Motor neuron (in vitro differentiated cells): ENCODE measurements at places on chromosomes 2 and 18.

DNA sequence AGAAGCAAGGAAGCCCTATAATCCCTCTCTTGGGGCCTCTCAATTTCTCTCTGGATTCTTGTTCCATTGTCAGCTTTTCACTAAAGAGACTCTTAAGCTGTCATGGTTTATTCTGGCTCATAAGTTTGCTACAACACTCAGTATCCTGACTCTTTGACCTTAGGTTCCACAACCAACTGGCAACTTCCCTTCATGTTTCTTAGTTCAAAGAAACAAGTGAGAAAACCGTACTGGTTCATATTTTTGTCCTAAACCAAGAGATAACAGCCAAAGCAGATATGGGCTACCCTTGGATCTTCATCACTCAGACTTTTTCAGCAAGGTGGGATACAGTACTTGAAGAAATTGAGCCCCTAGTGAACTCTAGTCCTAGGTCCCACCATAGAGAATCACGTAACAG, 109.9 kb upstream of the CRIM1 start:
- ATAC-seq, result no peak

GRCh38 chr2:165376571-165376975, 92.9 kb upstream of the CSRNP3 start:
- peak; percentile 51 for ATAC-seq

- ATAC-seq, result peak; percentile 79
Observed at GRCh38 chr18:3511980-3512379, 62.0 kb downstream of the TGIF1 start.

DNA sequence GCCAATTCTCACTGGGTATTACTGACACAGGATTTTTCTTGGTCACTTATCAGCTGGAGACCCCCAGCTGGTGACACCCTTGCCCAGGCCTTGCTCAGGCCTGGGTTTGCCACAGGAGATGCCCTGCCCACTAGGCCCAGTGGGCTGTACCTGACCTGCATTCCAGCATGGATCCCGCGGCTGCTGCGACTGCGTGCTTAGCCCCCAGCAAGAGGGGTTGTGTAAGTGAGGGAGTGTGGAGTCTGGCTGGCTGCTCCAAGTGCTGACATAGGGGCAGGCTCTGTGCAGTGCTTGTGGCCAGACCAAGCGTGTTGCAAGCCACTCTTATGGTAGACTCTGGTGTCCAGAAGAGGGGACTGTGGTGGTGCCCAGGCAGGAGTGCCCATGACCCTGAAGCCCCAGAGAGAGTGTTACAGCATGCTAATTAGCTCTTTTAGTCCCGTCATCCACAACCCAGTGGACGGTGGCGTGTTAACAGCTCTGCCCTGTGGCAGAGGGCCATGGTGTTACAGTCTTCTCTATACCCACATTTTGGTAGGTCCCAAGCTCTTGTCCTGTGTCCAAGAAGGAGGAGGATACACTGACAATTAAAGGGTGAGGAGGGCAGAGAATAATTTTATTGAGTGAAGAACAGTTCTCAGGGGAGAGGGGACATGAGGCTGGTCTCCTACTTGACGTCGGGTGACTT, 491.7 kb upstream of the MEIS1 start:
- ATAC-seq, result no peak

GRCh38 chr2:62362561-62362960, 143.4 kb downstream of the TMEM17 start:
- ATAC-seq, result peak; percentile 90

- ATAC-seq, result no peak
Observed at GRCh38 chr2:175931805-175932204, 70.3 kb downstream of the LNPK start.
